Stimulated activated CD4-positive, alpha-beta T cell treated with anti-CD3 and anti-CD28 coated beads, Interleukin-1b, Interleukin-23, amount 100 ng/mL, for 1 hour (primary cell): ENCODE measurements at places on chromosomes 3 and 15.

DNA sequence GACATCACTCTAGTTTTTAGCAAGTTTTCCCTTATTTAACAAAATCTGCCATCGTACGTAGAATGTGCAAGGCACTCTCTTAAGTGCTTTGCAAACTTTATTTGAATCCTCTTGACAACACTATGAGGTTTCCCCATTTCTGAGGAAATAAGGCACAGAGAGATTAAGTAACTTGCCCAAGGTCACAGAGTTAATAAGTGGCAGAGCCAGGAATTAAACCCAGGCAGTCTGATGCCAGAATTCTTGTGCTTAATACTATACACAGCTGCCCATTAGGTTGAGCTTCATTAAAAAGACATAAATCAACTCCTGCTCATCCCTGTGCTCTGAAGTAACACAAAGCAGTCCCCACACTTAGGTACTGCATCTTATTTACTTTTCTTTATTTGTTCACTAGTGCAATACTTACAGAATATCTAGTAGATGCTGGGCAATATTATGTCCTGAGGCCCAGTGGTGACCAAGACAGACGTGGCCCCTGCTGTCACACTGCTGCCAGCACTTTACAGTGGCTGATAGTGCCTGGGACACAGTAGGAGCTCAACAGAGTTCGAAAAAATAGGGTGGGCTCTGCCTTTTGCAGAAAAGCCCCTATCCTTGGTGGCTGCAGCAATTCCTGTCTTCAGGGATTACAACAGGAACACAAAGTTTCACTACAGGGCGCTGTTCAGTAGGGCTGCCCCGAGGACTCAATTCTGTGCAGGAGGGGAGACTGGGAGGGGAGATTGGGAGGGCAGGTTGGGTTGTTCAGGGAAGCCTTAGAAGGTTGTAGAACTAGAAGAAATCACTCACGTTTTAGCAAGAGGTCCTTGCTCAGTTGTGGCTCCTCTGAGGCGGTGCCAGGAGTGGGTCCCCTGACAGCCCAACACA, 138.3 kb upstream of the TPM1 start:
- no peak for DNase-seq

- DNase-seq, result no peak
Measured at GRCh38 chr3:62922326-62922725, 47.1 kb upstream of the CADPS start.

- DNase-seq, result no peak
Measured at GRCh38 chr3:77427528-77427927, 387.6 kb downstream of the ROBO2 start.

DNA sequence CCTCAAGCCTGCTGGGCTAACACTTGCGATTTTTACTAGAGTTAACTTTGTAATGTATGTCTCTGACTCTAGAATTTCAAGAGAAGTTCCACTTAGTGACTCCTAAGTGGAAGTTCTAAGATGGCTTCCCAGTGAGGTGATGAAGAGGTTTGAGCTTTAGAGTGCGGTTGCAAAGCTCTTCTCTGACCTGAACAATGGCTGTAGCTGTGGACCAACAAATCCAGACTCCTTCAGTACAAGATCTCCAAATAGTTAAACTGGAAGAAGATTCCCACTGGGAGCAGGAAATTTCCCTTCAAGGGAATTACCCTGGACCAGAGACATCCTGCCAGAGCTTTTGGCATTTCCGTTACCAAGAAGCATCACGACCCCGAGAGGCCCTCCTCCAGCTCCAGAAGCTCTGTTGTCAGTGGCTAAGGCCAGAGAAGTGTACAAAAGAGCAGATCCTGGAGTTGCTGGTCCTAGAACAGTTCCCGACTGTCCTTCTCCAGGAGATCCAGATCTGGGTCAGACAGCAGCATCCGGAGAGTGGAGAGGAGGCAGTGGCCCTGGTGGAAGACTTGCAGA, 22.3 kb downstream of the WDR73 start:
- DNase-seq, result no peak

GRCh38 chr3:35596335-35596995, 42.9 kb upstream of the ARPP21 start:
- DNase-seq, result no peak
